ENCODE measurements at places on chromosomes 16 and 17. TPM values are rescaled to one million over a fixed set of nuclear protein-coding genes. Genes with fewer than 3 reads are reported as not detected.

DNA sequence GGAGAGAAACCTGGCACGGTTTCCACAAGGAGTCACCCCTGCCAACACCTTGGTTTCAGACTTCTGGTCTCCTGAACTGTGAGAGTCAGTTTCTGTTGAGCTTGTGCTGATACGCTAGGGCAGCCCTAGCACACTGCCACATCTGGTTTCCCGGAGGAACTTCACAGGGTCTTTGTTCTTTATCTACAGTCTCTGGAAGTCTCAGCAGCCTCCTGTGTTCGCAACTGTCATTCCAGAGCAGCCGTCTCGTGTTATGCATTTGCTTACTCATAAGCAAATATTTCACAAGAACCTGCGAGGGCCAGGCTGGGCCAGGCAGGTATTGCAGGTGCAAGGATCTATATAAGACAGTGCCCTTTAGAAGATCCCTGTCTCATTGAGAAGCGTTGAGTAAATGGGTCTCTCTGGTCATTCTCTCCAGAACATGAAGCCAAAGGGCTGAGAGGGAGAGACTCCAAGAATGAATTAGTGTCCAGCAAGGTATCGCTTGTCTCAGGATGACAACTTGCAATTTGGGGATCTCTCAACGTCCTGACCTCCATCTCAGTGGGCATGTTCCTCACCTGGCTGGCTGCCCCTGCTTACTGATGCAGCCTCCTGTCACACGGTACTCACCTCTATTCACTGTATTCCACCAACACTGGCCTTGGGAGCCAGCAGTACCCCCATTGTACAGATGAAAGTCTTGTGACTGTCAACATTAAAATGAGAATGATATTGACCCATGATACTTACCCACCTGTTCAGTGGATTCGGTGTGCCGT, 141.2 kb downstream of the WWOX start:
- no peak for DNase-seq

DNA sequence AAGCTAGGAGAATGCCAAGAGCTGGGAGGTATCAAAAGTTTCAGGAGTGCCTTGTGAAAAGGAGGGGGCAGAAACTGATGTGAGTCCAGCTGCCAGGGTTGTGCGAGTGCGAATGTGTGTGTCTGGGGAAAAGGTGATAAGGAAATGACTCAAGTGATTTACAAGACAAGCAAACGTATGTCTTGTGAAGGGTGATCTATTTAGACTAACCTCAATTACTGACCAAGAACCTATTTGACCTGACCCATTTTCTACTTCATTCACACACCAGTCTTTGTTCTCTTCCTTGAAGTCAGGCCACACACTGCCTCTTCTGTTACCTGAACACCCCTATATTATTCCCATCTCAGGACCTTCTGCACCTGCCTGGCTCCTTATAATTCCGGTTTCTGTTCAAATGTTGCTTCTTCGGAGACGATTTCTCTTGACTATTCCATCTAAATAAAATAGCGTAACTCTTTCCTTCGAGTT, 1.0 kb downstream of the GDE1 start:
- DNase-seq: no peak

DNA sequence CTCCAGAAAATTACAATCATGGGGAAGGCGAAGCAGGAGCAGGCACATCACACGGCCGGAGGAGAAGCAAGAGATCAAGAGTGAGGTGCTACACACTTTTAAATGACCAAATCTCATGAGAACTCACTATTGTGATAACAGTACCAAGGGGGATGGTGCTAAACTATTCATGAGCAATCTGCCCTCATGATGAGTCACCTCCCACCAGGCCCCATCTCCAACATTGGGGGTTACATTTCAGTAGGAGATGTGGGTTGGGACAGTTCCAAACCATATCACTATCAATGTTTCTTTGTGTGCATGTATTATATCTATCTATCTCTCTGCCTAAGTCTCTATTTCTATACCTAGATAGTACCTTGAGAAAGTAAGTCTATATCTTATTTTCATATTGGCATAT, 724.8 kb downstream of the CDH11 start:
- DNase-seq: no peak

DNA sequence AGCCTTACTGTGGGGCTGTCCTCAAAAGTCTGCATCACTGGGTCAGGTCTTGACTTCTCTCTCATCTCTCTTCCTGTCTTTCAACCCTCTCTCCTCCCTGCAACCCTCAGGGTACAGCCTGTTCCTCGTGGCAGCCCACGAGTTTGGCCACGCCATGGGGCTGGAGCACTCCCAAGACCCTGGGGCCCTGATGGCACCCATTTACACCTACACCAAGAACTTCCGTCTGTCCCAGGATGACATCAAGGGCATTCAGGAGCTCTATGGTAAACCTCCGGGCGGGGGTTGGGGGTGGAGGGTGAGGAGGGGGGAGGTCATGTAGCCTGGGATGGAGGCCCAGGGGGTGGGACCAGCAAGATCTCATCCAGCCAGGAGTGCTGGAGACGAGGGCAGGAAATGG, 12.7 kb downstream of the MMP2 start:
- DNase-seq: no peak

DNA sequence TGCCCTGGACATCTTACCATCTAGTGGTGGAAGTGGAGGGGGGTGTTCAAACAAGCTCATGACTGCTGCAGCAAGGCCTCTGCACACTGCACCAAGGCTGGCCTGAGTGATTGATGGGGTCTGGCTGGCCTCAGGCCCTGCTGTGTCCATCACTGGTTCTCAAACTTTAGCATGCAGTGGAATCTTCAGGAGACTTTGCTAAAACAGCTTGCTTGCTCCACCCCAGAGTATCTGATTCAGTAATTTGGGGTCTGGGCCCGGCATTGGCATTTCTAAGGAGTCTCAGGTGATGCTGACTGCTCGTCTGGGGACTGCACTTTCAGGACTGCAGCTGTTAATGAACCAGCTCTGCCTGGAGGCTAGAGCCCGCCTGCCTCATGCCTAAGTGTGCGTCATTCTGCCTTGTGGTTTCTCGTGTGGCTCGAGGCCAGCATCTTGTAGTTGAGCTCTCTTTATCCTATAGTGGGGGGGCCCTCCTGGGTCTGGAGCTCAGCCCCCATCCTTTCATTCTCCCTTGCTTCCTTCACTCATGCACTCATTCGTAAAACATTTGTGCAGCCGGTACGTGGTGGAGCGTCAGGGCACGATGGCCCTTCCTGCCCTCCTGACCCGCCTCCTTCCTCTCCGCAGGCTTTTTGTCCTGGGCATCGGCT, 4.1 kb downstream of the MGAT5B start:
- no peak for DNase-seq

DNA sequence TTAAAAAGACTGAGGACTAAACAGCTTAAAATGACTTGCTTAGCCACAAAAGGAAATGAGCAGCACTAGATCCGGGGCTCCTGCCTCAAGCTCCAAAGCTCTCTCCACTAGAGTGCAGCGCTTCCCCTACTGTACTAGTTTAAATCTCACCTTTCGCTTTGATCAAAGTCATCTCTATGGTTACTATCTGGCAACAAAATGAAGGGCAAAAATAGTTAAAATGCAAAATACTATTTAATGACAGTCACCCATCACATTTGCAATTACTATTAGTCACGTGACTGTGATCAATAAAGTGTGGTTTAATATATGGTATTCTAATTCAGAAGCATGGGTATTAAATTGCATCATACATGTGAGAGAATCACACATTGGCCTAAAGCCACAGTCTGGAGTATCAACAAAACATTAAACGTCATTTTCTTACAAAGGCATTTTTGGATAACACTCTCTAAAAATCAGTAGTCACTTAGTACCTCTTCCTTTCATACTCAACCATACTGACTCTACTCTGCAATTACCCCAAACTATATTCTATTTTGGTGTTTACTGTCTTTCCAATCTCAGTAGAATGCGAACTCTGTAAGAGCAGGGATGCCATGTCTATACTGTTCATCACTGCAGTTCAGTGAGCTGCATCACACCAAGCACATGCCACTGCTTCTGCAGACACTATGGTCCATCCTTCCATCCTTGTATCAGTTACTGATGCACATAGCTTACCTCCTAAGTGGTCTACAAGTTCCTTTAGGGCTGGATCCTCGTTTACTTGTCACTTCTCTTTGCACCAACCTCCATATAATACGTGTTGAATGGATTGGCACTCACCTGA, 6.2 kb downstream of the PSMD12 start:
- no peak for DNase-seq

CIAPIN1 gene
- polyA plus RNA-seq: 56.3 TPM

SYT17 gene
- 8.8 TPM for polyA plus RNA-seq

CCL16 gene
- polyA plus RNA-seq: not detected

CHST4 gene
- polyA plus RNA-seq: not detected

FOXC2 gene
- polyA plus RNA-seq: 3.8 TPM

Data from kidney (tissue), 22 donors.